ENCODE measurements at places on chromosomes 7 and 10.

DNA sequence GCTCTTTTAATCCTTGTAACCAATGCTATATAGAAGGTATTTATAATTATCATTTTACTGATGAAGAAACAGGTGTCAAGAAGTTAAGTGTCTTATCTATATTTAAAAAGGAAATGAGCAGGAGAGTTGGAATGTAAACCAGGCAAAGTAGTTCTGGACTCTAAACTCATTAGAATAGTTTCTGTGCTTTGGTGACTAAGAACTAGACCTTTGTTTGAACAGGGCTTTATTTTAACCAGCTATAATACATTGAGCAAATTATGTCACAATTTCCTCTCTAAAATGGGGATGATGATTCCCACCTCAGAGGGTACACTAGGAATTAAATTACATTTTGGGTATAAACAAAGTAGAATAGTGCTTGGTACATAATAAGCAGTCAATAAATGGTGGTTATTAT is 236.0 kb downstream of the MAGI2 start:
- peak; percentile 19 for DNase-seq

- no peak for DNase-seq
Observed at GRCh38 chr10:71632896-71633600, 86.5 kb downstream of the C10orf105 start.

DNA sequence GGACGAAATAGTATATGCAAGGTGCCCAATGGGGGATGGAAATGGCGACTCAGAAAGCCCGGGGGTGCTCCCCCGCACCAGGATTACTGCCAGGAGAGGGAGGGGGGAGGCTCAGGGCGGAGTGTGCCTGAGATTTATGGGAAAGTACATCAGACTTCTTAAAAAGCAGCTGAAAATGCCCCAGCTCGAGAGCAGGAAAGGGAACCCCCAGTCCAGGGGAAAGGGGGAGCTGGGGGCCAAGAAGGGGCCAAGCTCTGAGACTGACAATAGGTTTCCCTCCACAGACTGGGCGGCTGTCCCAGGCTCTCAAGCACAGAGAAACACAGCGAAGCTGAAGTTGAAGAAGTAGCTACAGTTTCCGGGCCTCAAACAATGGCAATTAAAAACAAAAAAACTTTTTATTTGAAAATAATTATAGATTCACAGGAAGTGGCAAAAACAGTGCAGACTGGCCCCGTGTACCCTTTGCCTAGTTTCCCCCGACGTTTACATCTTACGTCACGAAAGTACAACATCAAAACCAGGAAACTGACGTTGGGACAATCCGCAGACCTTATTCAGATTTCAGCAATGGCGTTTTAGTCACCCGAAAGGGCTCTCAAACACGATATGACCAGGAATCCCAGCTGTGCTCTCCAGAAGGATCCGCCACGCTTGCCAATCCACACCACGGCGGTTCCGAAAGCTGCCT is 83.9 kb upstream of the FGFR2 start:
- DNase-seq = no peak

DNA sequence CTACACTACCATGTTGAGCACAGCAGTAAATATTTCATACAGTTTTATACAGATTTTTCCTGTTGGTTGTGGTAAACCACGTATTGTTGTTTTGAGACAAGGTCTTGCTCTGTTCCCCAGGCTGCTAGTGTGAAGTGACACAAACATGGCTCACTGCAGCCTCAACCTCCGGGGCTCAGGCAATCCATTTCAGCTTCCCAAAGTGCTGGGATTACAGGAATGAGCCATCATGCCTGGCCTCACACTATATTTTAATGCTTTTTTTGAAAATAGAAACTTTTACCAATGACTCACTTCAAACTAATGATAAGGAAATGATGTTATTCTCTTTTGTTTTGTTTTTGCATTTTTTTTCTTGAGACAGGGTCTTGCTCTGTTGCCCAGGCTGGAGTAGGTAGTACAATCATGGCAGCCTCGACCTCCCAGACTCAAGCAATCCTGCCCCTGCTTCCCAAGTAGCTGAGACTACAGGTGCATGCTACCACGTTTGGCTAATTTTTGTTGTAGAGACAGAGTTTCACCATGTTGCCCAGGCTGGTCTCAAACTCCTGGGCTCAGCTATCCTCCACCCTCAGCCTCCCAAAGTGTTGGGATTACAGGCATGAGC is 210.6 kb downstream of the TPST1 start:
- no peak for DNase-seq

GRCh38 chr7:114540291-114540690 is 125.7 kb downstream of the FOXP2 start:
- DNase-seq = no peak

- DNase-seq = no peak
Observed at GRCh38 chr10:71254834-71255549, 42.6 kb downstream of the UNC5B start.

DNA sequence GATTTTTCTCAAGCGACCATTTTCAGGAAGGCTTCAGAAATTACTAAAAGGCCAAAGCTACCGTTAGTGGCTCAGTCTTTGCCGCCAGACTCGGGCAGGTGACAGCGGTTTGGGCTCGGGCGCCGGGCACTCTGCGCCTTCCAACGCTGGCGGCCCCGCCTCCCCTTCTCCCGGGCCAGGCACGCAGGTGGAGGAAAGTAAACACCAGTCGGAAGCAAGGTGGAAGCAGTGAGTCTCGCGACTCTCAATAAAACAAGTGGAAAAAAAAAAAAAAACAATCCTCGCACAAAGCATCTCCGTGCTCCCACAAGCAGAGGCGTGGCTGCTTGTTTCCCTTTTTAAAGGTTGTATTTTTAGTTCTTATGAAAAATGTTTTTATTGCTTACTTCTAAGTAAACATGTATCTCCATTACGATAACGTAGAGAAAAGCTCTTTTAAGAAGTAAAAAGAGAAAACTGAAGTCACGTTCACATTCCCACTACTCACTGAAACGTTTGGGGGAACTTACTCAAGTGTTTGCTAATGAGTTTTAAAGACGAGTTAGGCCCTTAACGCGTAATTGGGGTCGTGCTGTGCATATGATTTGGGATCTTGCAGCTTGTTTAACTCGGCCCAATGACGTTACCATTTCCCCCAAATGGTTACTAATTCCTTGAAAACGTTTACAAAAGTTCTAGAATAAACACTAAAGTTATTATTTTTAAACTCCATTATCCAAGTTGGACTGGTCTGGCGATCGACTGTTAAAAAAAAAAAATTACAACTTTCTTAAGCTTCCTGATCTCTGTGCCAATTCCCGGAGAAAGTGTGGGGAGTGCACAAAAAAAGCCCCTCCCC is 864 bp downstream of the CDCA7L start:
- DNase-seq = peak; percentile 61

DNA sequence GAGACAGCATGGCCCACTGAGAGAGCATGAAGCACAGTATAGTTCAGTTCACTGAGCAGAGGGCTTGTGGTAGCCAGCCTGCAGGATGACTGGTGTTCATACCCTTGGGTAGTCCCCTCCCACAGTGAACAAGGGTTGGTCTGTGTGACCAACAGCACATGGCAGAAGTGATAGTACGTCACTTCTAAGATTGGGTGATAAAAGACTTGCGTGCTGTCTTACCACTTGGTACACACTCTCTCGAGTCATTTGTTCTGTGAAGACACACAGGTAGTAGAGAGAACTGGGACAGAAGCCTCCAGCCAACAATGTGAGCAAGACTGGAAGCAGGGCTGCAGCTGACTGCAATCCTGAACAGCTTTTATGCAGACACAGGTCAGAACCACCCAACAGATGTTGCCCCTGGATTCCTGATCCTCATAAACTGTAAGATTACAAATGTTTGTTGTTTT is 14.6 kb downstream of the EPC1 start:
- DNase-seq = peak; percentile 18

GRCh38 chr10:43774234-43774769 is 125.6 kb upstream of the ZNF32 start:
- no peak for DNase-seq

GRCh38 chr10:101968940-101969321 is 87.0 kb downstream of the ARMH3 start:
- no peak for DNase-seq

- DNase-seq = no peak
Observed at GRCh38 chr7:113628948-113629847, 289.6 kb downstream of the PPP1R3A start.

- DNase-seq = no peak
Observed at GRCh38 chr10:47404446-47404845, 20.4 kb upstream of the ZNF488 start.

- peak; percentile 7 for DNase-seq
Observed at GRCh38 chr10:91088300-91089140, 131.9 kb upstream of the PCGF5 start.

- no peak for DNase-seq
Observed at GRCh38 chr10:133421336-133422222, 2.8 kb downstream of the SPRN start.

DNA sequence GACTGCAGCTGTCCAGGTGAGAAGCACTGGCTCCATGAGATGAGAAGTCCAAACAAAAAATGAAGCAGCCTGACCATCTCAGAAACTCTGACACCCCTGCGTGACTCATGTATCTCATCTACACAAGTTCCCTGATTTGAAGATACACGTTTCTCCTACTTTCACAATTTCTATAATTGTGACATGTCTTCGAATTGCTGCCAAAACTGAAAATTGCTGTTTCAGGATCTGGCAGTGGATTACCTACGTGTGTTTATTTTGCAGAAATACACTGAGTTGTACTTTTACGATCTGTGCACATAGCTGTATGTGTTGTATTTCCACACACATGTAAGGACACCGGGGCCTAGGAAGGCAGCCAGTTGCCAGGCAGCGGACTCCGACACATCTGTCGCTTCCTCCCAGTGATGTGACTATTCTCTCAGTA is 53.2 kb downstream of the LARP4B start:
- DNase-seq = no peak

DNA sequence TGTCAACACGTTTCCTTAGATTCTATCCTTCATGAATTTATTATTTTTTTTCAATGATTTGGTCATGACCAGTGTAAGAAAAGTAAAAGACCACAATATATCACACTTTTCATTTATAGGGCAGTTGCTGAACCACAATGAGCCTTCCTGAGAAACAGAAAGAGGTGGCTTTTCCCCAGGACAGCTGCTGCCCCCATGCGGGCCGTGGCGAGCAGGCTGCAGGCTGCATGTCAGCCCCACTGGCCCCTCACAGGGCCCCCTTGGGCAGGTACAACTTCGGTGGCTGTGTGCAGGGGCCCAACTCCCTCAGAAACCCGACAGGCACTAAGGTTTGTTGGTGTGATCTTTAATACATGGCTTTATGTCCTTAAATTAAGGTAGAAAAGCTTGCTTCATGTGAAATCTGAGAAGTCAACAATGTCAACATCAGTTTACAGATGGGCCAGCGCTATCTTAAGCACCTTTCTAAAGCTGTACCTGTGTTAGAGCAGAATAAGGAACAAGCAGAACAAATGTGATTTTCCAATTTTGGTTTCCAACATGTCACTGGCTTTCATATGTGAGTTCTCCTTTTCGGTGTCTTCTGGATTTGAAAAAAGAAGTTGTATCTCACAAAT is 10.6 kb downstream of the BEND7 start:
- no peak for DNase-seq

- DNase-seq = no peak
Observed at GRCh38 chr7:142603870-142604448, 145.3 kb upstream of the PRSS1 start.

DNA sequence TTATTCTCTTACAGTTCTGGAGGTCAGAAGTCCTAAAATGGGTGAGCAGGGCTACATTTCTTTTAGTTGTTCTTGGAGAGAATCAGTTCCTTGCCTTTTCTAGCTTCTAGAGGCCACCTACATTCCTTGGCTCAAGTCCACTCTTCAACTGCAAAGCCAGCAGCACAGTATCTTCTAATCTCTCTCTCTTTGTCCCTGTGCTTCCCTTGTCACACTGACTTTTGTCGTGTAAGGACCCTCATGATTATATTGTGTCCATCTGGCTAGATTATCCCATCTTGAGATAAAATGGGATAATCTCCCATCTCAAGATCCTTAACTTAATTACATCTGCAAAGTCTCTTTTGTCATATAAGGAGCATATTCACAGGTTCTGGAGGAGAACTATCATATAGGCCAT is 359.0 kb downstream of the ADRA2A start:
- no peak for DNase-seq

- no peak for DNase-seq
Observed at GRCh38 chr10:32417911-32418547, 27.9 kb upstream of the CCDC7 start.

GRCh38 chr7:3991731-3992231 is 690.3 kb upstream of the FOXK1 start:
- no peak for DNase-seq

GRCh38 chr10:3009341-3009740 is 58.0 kb upstream of the PFKP start:
- no peak for DNase-seq

DNA sequence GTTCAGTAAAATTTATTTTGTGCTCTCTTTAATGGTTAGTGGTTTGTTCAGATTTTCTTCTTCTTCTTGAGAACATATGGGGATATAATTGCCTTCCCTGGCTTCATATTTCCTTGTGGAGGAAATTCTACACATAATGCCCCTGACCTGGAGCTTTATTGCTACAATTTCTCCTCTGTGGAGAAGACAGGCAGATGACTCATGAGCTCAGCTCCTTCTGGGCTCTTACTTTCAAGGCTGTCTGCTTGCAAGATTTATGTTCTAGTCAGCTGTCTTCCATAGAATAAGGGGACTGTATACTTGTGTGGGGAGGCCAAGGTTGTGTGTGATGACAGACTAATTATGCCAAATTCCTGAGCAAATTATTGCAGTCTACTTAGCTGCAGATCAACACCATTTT is 1.6 kb downstream of the LRRD1 start:
- peak; percentile 9 for DNase-seq

- DNase-seq = no peak
Observed at GRCh38 chr10:86443069-86443468, 76.5 kb upstream of the GRID1 start.

DNA sequence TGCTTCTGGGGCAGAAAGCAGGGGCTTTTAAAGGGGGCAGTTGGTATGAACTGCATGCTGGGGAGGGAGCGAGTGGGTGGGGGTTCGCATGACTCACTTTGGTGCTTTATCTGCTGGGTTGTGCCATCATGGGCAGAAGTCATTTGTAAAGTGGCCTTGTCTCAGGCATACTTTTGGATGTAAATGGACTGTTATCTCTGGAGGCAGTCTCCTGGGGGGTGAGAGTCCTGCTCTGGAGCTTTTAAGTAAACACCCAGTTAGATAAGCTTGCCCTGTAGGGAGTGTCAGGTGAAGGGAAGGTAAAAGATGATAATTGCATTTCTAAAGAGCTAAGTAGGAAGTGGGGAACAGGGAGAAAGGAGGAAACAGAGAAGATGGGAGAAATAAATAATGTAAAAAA is 1.6 kb upstream of the GSTO1 start:
- DNase-seq = no peak

DNA sequence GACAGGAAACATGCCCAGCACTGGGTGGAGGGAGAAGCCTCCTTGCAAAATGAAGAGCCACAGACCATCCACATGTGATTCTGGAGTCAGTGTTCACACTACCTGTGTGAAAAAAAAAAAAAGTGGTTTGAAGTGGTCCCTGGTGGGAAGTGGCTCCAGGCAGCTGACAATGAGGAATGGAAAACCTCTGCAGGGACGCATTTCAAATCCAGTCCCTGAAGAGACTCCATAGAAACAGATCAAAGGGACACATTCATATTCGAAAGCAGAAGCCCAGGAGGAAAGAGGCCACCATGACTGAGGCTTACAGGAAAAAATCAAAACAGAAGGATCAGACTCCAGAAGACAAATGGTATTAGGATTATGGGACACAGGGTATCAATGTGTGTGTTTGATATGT is 11.5 kb upstream of the TCERG1L start:
- DNase-seq = no peak

All from foreskin keratinocyte (primary cell).